Muscle of arm (tissue), 14 donors: ENCODE measurements at places on chromosomes 16 and 17. TPM values are rescaled to one million over a fixed set of nuclear protein-coding genes. Genes with fewer than 3 reads are reported as not detected.

The KCNAB3 gene
- 4.1 TPM for polyA plus RNA-seq

GRCh38 chr16:21554795-21555585 is 44.4 kb upstream of the METTL9 start:
- peak; percentile 86 for DNase-seq

GRCh38 chr16:67397812-67398545 is 4.7 kb upstream of the TPPP3 start:
- DNase-seq, result no peak

The GLIS2 gene
- 27.4 TPM for polyA plus RNA-seq

DNA sequence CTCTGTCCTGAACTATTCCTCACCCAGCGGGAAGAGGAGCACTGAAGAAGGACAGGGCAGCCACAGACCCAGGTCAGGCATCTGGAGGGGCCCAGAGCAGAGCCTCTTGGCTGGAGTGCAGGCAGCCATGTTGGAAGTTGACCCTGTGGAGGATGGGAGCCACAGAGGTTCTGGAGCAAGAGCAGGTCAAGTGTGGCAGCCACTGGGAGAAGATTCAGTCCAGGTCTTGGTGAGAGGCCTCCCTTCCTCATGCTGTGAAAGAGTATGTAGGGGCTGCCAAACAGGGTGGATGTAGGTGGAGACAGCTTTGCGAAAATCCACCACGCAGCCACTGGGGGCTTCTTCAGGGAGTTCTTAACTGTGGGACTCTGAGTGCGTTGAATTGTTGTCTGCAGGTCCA is 590 bp upstream of the CD79B start:
- no peak for DNase-seq

- peak; percentile 54 for DNase-seq
These were observed 19.5 kb downstream of the ATP2A3 start for GRCh38 chr17:3944485-3945388.

The GDPD1 gene
- 2.3 TPM for polyA plus RNA-seq

DNA sequence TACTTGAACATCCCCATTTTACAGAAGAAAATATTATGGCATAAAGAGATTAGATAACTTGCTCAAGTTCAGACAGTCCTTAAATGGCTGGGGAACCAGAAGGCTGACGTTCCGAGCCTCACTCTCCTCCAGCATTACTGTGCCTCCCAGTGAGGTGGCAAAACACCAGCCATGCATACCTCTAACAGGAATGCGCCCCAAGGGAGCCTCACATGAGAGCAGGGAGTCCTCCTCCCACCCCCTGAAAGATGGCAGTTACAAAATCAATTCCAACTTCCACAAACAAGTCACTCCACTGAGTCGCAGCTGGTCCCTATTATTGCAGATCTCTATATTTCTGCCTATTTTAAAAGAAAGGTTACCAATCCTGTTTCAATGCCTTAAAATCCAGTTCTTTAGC is 55.5 kb downstream of the ANKFY1 start:
- DNase-seq, result no peak

DNA sequence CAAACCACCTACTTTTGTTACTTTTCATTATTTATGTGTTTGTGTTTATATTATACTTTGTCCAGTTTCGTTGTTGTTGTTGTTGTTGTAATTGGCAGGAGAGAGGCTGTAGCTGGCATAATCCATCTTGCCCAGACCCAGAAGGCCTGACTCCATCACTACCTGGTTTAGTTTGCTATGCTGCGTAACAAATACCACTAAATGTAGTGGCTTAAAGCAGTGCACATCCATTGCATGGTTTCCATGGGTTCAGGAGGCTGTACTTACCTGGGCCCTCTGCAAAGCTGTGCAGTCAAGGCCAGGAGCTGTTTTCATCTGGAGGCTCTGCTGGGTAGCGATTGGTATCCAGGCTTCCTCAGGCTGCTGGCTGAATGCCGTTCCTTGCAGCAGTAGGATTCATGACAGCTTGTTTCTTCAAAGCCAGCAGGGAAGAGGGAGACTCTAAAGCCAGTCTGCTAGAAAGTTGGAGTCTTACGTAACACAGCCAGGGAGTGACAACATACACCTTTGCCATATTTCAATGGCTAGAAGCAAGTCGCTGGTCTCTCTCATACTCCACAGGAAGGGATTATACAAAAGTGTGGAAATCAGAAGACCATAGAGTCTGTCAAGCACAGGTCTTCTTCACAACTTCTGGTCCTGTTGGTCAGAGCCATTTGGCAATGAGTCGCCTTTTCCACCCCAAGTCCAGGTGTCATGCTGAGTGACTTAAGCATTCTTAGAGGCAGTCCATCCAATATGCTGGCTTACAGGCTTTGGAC is 41.1 kb downstream of the TNRC6C start:
- DNase-seq, result no peak

DNA sequence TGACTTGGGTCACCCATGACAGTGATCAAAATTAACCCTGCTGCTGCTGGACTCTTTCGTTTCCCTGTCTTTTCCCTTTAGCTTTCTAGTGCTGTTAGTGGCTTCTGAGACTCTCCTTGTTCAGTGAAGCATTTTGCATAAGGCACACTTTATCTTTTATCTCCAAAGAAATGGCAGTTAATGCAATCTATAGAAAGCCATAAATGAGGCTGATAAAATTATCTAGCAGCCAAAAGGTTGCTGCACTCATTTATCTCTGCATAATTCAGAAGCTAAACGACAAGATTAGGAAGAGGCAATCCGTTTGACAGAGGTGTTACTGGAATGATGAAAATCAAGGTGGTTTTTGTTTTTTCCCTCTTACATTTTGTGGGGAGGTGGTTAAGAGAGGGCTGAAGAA is 1109.5 kb upstream of the EEF2KMT start:
- DNase-seq, result no peak

- no peak for DNase-seq
These were observed 46.7 kb upstream of the PVALEF start for GRCh38 chr17:81118308-81119221.

DNA sequence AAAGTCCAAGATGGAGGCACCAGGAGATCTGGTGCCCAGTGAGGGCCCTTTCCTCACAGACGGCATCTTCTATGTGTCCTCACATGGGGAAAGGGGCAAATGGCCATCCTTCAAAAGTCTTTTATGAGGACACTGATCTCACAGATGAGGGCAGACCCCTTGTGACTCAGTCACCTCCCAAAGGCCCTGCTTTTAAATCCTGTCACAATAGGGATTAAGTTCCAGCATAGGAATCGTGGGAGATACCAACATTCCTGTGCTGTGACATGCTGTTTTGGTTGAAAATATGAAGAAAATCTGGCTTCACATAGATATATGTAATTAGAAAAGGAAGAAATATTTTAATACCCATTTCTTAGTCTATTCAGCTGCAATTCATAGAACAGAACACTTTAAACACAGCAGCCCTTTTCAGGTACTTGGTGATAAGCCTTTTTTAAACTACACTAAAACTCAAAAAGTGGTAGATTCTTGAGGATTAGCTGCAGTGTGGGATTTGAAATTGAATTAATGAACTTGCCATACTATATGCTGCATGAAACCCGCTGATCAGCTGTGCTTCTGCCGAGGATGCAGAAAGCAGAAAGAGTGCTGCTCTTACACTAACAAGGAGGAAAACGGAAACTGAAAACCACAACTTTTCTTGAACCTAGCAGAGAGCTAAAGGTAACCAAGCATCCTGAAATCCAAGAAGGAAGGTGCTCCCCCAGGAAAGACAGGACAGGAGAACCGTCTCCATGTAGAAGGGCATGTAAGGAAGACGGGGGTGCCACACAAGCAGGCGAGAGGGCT is 32.7 kb downstream of the VPS53 start:
- DNase-seq, result no peak

DNA sequence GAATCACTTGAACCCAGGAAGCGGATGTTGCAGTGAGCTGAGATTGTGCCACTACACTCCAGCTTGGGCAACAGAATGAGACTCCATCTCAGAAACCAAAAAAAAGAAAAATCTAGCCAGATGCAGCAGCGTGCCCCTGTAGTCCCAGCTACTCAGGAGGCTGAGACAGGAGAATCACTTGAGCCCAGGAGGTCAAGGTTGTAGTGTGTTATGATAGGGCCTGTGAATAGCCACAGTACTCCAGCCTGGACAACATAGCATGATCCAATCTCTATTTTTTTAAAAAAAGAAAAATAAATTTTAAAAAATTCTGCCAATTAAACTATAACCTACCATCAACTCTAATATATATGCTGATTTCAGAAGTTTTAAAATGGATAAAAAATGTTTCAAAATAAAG is 15.8 kb downstream of the PHLPP2 start:
- DNase-seq, result no peak

The PRR35 gene
- 0.08 TPM for polyA plus RNA-seq

The TMEM238L gene
- polyA plus RNA-seq, result 0.23 TPM

- no peak for DNase-seq
These were observed 29.2 kb downstream of the RAP1GAP2 start for GRCh38 chr17:2825253-2825970.

DNA sequence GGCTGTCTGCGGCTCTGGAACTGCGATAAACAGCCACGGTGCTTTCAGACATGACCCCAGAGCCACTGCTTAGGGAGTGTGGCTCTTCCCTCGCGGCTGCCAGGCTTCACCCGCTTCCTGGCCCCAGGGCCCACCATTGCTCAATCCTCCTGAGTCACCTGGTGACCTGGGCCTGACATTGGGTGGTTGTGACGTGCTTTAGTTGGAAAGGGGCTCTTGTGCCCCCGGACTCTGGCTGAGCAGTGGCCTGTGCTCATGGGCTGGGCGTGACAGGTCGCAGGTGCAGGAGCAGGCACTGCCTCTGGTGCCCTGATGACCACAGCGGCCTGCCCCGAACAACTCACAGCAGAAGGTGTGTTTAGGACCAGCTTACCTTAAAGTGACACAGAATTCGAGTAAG is 8.6 kb upstream of the NUDT16L1 start:
- no peak for DNase-seq

The BCAR1 gene
- not detected for polyA plus RNA-seq

GRCh38 chr16:88067530-88068411 is 116.5 kb downstream of the BANP start:
- no peak for DNase-seq

GRCh38 chr17:78716814-78717393 is 65.2 kb downstream of the CYTH1 start:
- no peak for DNase-seq

GRCh38 chr17:76408037-76408849 is 23.8 kb downstream of the SPHK1 start:
- no peak for DNase-seq

DNA sequence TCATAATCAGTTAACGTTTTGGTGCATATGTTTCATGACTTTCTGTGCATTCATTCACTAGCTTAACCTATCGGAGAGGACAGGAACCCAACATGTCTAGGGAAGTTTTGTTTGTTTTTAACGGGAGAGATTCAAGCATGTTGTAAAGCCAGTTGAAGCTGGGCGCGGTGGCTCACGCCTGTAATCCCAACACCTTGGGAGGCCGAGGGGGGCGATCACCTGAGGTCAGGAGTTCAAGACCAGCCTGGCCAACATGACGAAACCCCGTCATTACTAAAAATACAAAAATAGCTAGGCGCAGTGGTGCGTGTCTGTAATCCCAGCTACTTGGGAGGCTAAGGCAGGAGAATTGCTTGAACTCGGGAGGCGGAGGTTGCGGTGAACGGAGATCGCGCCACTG is 1.4 kb upstream of the TNRC6A start:
- DNase-seq, result no peak

- DNase-seq, result no peak
These were observed 45.9 kb downstream of the SREBF1 start for GRCh38 chr17:17790637-17791464.

The ABCA6 gene
- 10.9 TPM for polyA plus RNA-seq

DNA sequence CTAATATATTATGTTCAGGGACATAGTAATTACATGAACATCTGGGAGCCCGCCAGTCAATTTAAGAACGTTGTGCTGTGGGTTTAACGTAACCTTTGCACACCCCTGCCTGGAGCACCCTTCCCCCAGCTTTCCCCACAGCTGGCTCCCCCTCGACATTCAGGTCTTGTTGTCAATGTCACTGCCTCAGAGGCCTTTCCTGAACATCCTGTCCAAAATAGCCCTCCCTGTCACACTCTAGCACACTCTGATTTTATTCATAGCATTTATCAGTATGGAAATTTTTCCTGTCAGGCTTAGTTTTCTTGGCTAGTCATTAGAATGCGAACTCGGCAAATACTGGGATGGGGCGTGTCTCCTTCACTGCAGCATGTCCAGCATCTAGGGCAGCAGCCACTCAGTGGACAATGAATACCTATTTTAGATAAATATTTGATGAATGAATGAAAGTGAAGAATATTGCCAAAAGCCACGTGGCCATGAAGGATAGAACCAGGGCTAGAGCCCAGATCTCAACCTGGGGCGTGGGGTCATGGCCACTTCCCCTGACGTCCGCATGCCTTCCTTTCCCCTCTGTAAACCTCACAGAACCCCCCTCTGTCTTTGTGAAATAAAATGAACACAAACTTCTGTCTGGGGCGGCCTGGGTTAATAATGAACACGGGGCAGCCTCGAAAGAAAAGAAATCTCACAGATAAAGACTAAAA is 10.5 kb downstream of the PIK3R6 start:
- no peak for DNase-seq

- no peak for DNase-seq
These were observed 93.4 kb upstream of the CBX4 start for GRCh38 chr17:79932451-79933306.

- no peak for DNase-seq
These were observed 34.8 kb downstream of the C17orf67 start for GRCh38 chr17:56798916-56799315.

DNA sequence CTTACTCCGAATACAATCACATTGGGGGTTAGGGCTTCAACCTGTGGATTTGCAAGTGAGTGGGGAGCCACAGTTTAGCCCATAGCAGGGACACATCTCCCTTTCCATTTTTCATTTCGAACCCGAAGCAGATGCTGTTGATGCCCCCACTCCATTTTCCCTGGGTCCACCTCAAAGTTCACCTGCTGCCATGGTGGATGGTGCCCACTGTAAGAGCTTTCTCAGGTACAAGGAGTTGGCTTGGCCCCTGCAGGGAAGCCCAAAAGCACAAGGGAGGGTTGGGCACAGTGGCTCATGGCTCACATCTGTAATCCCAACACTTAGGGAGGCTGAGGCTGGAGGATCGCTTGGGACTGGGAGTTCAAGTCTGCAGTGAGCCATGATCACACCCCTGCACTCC is 51.8 kb downstream of the SNX20 start:
- no peak for DNase-seq

The GLP2R gene
- not detected for polyA plus RNA-seq

GRCh38 chr17:14405189-14405588 is 104.3 kb downstream of the HS3ST3B1 start:
- no peak for DNase-seq

- no peak for DNase-seq
These were observed 64.6 kb upstream of the CLEC18B start for GRCh38 chr16:74485916-74486315.

- no peak for DNase-seq
These were observed 934.9 kb downstream of the KCNJ2 start for GRCh38 chr17:71104225-71104624.

GRCh38 chr16:54275956-54276355 is 10.6 kb downstream of the IRX3 start:
- no peak for DNase-seq

The GOSR1 gene
- polyA plus RNA-seq, result 31.8 TPM
